ENCODE measurements at places on chromosomes 5 and 9. TPM values are rescaled to one million over a fixed set of nuclear protein-coding genes. Genes with fewer than 3 reads are reported as not detected.
A peak's percentile ranks its signal among the peaks of the same experiment; 100 is the strongest.

The CDX1 gene
- 472 TPM for total RNA-seq

The SPINK4 gene
- total RNA-seq = not detected

DNA sequence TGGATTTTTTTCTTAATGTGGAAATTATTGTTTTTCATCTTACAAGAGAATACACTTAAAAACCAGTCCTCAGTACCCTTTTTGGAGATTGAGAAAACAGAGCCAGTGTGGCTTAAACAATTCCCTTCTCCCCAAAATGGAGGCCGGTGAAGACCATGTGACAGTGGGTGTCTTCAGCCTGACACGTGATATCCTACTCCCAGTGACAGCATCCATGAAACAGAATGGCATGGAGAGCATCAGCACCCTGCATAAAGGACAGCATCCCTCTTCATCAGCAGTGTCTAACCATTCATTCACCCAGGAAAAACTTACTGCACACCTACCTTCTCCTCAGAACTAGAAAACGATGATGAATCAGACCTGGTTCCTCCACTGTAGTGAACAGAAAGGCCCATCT is 103.4 kb upstream of the RAI14 start:
- H3K4me3 ChIP-seq = no peak overlapping the region
- H3K36me3 ChIP-seq = no peaks in the 10 kb centered on the region
- peaks cover 12% of the 10 kb centered on the region for H3K4me1 ChIP-seq
- H3K27ac ChIP-seq = no peak overlapping the region
- no peak for DNase-seq

GRCh38 chr5:127732963-127733362 is 29.8 kb downstream of the CCDC192 start:
- H3K36me3 ChIP-seq = no peaks in the 10 kb centered on the region
- no peak overlapping the region for H3K4me3 ChIP-seq
- no peaks in the 10 kb centered on the region for H3K27me3 ChIP-seq
- no peak for DNase-seq
- no peak overlapping the region for H3K27ac ChIP-seq
- H3K4me1 ChIP-seq = no peaks in the 10 kb centered on the region

DNA sequence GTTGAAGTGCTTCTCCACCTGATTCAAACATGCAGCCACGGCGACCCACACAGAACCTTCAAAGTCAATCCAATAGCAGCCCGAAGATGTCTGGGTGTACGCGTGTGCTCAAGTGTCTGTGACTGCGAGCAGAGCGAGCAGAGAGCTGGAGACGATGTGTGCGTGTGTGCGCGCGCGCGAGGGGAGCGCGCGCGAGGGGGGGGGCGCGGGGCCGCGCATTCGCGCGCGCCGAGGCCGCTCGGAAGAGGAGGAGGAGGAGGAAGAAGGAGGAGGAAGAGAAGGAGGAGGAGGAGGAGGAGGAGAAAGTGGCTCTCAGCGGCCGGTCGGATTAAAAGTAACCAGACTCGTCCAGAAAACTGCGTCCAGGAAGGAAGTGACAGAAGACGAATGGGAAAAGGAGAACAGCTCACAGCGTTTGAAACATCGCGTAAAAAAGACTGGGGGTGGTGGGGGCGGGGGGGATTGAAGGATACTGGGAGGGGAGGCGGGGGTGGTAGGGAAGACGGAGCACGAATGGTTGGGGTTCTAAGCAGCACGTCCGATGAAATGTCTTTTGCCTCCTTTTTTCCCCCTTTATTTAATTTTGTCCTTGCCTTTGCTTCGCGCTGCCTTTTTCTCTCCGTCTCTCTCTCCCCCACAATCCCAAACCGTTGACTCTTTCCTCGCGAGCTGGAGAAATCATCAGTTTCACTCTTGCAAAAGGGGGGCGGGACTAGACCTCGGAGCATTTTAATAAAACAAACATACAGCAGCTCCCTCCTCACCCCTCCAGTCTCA is at the start of gene MEF2C:
Gene MEF2C (minus strand): TSS at position 126 of the 777 bp plus-strand sequence. CDS start 59,396 bp downstream, outside the sequence.
- H3K4me3 ChIP-seq = peak within 1 kb of the TSS; percentile 53
- no peaks in the 10 kb centered on the region for H3K36me3 ChIP-seq
- peaks cover 42% of the 10 kb centered on the region for H3K4me1 ChIP-seq
- peaks cover 16% of the 10 kb centered on the region for H3K27me3 ChIP-seq
- H3K27ac ChIP-seq = peak within 1 kb of the TSS; percentile 85

All from stomach (tissue), 19 donors.